Stimulated activated CD4-positive, alpha-beta T cell treated with anti-CD3 and anti-CD28 coated beads, TNF-alpha, amount 100 ng/mL, for 24 hours (primary cell): ENCODE measurements at places on chromosomes 1 and 21.

DNA sequence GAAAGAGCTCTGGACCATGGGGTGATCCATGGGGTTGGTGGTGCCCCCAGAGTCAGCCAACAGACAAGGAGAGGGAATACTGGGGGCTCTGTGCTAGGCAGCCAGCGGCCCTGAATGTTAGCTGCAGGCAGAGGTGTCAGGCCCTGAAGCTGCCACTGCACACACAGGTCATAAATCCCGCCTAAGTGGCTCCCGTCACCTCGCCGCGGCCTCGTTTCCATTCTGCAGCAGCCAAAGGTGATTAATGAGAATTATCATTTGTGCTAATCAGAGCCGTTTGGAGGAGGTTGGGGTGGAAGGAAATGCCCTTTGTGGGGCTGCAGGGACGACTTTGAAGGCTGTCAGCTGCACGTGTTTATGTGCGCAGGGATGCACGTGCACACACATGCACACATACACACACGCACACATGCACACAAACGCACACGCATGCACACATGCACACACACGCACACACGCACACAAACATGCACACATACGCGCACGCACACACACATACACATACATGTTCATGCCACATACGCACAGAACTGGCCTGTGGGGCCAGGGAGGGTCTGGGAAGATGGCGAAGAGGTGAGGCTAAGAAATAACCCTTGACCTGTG, 88.8 kb upstream of the ARHGEF16 start:
- DNase-seq, result no peak

- DNase-seq, result no peak
Observed at GRCh38 chr1:156528875-156529425, 28.4 kb upstream of the MEF2D start.

DNA sequence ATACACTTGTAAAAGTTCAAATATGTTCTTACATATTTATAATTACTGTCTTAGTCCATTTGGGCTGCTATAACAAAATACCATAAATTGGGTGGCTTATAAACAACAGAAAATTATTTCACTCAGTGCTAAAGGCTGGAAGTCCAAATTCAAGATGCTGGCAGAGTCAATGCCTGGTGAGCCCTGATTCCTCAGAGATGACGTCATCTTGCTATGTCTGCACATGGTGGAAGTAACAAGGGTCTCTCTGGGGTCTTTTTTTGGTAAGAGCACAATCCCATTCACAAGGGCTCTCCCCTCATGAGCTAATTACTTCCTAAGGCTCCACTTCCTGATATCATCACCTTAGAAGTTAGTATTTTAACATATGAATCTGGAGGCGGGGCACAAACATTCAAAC, 108.0 kb upstream of the DUSP10 start:
- no peak for DNase-seq

DNA sequence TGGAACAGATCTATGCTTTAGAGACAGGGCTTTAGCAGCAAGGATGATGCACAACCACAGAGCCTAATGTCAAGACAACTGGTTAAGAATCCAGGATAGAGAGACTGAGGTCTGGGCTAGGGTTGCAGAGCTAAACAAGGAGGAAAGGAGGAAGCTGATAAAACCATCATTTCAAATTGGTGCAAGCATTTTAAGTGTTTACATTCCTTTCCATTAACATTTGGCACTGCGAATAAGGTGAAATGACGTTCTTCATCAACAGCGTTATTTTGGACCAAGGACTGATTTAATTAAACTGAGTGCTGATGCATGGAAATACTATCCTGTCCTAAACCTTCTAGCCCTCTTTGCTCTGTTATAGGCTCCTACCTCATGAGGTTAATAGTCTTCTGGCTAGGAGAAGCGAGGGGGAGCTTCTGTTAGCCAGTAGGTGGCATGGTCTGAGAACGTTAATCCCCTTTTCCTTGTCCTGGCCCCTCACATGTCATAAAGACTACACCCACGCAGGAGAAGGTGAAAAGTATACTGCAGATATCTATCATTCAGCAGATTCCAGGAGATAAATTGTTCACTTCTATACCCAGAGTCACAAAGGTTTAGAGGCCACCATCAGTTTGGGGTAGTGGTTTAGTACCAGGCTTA, 7.6 kb upstream of the C1orf21 start:
- no peak for DNase-seq

DNA sequence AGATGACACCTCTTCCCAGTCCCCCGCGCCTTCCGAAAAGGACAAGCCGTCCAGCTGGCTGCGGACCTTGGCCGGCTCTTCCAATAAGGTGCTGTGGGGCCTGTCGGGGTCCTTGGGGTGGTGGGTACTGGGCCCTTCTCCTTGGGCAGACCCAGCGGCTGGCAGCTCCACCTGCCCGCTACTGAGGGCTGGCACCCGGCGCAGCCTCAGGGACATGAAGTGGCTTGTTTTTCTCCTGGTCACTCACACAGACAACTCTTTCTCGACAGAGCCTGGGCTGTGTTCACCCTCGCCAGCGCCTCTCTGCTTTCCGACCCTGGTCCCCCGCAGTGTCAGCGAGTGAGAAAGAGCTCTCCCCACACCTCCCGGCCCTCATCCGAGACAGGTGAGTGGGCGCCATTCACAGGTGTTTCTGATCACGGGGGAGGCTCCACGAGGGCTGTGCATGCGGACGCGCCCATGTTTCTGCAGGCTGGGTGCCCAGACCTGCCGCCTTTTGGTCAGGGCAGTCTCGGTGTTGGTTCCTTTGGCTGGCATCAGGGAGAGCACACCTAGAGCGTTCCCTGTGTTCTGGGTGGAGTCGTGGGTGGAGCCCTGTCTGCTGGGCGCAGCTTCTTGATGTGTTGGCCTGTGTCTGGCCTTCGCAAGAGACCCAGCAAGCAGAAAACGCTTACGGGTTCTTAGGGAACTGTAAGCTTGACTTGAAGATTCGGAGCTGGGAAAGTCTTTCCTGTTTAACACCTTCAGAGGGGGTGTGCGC, 75.1 kb downstream of the SKI start:
- DNase-seq, result no peak

- no peak for DNase-seq
Observed at GRCh38 chr1:229843627-229844238, 217.7 kb downstream of the URB2 start.

DNA sequence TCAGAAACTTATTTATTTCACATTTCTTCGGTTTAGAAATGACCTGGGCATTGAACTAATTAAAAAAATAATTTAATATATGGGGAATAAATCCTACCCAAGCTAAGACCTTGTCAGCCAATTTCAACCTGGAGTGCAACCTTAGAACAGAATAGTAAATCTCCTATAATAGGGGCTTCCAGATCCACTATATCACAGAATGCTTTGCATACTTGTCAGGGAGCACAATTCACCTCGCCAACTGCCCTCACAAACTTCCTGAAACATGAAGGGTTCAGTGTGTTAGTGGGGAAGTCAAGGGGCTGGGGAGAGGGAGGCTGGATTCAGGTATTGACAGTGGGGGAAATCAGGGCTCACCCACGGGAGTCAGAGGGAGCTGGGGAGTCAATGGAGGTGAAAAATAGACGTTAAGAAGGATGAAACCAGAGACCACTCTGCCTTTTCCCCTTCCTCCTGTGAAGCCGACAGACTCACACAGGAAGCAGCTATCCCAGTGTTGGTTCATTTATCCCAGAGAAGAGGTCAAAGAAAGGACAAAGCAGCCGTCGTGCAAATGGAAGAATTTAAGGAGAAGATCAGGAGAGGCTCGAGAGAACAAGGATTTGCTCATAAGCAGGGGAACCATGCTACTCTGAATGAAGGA, 453.3 kb downstream of the NUF2 start:
- no peak for DNase-seq
